ENCODE measurements at places on chromosomes 2 and 18. TPM values are rescaled to one million over a fixed set of nuclear protein-coding genes. Genes with fewer than 3 reads are reported as not detected.

DNA sequence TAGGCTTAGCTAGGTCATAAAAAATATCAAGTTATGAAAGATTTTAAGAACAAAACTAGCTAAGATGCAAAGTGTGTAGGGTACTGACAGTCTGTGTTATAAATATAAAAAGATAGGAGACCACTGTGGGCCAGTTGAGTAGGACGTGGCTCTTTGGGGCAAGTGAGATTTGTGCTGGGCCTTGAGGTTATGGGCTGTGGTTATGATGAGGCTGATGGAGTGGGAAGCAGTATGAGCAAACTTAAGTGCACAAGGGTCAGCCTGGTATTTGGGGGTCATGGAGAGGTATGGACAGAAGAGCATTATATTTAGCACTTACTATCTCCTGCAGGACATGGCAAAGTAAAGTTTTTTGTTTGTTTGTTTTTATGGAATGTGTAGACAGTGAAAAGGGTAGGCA, 70.1 kb downstream of the SETBP1 start:
- DNase-seq, result no peak

DNA sequence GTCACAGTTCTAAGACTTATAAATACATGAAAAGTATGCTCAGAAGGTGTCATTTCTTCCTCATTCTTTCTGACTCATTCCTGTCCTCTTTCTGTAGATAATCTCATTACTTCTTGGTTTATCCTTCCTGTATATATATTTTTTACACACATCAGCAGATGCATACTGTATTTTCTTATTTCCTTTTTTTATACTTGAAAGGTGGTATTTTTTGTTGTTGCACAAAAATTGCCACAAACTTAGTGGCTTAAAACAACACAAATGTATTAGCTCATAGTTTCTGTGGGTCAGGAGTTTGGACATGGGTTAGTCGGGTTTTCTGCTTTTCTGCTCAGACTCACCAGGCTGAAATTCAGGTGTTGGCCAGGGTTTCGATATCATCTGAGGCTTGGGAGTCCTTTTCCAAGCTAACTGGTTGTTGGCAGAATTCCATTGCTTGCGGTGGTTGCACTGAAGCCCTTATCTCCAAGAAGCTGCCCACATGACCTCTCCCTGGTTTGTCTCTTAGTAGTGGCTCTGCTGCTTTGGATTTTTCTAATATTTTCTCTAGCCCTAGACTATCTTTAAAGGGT, 162.6 kb downstream of the FMNL2 start:
- DNase-seq, result peak; percentile 85

- no peak for DNase-seq
Observed at GRCh38 chr2:23823863-23824262, 103.1 kb downstream of the ATAD2B start.

Gene PARD6G
- 1.5 TPM for total RNA-seq

Gene ABCG5
- total RNA-seq, result not detected
